ENCODE measurements at places on chromosomes 12 and 14.

DNA sequence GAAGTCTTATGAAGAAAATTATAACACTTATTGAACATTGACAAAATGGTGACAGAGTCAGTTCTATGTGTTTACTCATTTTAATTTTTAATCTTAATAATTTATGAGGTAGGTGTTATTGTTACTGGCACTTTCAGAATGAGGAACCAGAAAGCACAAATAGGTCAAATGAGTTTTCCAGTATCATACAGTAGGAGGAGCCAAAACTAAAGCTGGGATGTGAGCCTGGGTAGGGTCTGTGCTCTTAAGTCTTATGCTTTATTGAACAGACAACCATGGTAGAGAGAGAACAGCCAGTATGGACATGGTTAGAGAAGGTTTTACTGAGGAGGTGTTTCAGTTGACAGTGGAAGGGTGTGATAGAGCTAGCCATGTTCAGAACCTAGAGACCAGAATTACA, 775.7 kb downstream of the TMTC2 start:
- no peak for DNase-seq

GRCh38 chr14:21069388-21070082, 569 bp upstream of the ARHGEF40 start:
- no peak for DNase-seq

DNA sequence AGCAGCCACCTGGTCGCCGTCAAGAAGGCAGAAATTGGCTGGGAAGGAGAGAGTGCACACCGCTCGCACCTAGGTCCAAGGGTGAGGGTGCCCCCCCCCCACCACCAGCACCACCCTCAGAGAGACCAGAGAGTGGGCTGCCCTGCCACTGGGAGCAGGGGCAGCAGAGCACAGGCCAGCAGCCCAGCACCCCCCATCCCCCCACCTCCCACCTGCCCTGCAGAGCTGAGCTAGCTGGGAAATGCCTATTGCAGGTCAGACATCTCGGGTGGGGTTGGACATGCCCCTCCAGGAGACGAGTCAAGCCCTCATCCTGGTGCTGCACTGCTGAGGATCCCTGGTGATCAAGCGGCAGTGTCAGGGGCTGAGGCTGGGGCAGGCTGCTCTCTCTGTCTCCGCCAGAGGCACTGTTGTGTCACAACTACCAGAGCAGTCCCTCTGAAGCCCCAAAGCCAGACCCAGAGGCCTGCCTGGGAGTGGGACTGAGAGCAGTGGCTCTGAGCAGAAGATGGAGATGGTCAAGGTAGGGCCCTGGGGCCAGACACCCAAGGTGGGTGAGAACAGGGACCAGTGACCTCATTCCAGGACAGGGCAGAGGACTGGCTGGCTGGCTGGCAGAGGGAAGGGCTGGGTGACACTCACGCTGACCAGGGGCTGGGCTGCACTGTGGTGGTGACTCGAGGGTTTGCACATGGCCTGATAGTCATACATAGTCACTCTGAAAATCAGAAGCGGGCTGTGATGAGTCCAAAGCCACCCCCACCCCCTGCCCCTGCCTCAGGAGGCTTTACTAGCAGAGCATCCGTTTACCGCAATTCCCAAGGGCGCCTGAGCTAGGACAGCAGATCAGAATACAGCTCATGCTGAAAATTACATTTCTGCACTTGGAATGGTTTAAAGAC, 19.7 kb upstream of the LRTM2 start:
- no peak for DNase-seq

GRCh38 chr14:65439117-65439516, 26.6 kb downstream of the FUT8 start:
- no peak for DNase-seq

DNA sequence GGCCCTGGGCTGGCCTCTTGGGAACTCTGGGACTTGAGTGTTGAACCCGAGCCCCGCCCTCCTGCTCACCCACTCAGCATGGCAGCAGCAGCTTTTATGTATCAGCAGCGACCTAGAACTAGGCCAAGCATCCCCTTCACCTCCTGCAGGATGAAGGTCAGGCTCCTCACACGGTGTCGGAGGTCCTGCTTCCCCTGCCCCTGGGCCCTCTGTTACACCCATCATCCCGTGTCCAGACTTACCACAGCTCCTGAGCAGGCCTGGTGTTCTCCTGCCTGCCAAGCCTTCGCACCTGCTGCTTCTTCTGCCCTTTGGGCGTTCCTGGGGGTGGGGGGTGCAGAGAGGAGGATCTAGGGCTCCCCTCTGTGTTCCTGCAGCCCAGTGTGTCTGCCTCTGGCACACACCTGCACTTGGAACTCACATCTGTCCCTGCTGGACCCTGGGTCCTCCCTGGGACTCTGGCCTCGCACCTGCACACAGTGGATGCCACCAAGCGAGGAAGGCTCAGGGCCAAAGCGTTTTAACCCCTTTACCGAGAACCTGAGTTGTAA, 80.3 kb downstream of the PAPOLA start:
- DNase-seq: no peak

Data from T-cell (primary cell).